Neural progenitor cell (in vitro differentiated cells): ENCODE measurements at places on chromosomes 1 and 21. TPM values are rescaled to one million over a fixed set of nuclear protein-coding genes. Genes with fewer than 3 reads are reported as not detected.

GRCh38 chr1:35847935-35848565 lies 35.0 kb upstream of the AGO1 start:
- no peak overlapping the region for H3K4me3 ChIP-seq
- no peaks in the 10 kb centered on the region for H3K27me3 ChIP-seq
- H3K36me3 ChIP-seq, result no peaks in the 10 kb centered on the region
- no peaks in the 10 kb centered on the region for H3K4me1 ChIP-seq
- no peak overlapping the region for H3K27ac ChIP-seq

- no peaks in the 10 kb centered on the region for H3K36me3 ChIP-seq
- no peaks in the 10 kb centered on the region for H3K27me3 ChIP-seq
- no peak overlapping the region for H3K4me3 ChIP-seq
- no peak for DNase-seq
- H3K27ac ChIP-seq, result no peak overlapping the region
- no peaks in the 10 kb centered on the region for H3K4me1 ChIP-seq
These were observed 4.9 kb upstream of the AKR1A1 start for GRCh38 chr1:45545553-45546310.

LYPD8 gene
- not detected in 2 replicates for total RNA-seq

- no peak overlapping the region for H3K27ac ChIP-seq
- H3K36me3 ChIP-seq, result no peaks in the 10 kb centered on the region
- no peak overlapping the region for H3K4me3 ChIP-seq
- no peaks in the 10 kb centered on the region for H3K4me1 ChIP-seq
These were observed 177.7 kb downstream of the KIF26B start for GRCh38 chr1:245332513-245332912.

SLC35F3 gene
- total RNA-seq, result 0.79 and 1.5 TPM in 2 replicates

DNA sequence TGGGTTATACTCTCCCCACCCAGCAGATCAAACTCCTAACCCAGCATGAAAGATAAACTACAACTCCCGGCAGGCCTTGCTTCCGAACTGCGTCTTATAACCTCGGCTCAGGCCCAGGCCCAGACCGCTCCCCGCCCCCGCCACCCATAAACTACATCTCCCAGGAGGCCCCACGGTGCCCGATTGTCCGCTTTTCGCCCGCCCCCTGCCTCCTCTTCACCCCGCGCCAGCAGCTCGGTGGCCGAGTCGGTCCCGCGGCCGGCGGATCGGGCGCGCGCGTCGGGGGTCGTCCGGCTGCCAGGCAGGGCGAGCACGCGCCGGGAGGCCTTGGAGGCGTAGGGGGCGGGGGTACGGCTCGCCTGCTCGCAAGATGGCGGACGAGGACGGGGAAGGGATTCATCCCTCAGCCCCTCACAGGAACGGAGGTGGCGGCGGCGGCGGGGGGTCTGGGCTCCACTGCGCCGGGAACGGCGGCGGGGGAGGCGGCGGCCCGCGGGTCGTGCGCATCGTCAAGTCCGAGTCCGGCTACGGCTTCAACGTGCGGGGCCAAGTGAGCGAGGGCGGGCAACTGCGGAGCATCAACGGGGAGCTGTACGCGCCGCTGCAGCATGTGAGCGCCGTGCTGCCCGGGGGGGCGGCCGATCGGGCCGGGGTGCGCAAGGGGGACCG lies at the start of gene SNX27:
Gene SNX27, plus strand, starts transcription at position 219 of the 669 bp plus-strand sequence. Its CDS starts 152 bp downstream, at position 371.
- peak within 1 kb of the TSS; percentile 86 for H3K4me3 ChIP-seq
- no peaks in the 10 kb centered on the region for H3K4me1 ChIP-seq
- no peaks in the 10 kb centered on the region for H3K27me3 ChIP-seq
- peak within 1 kb of the TSS; percentile 19 for H3K27ac ChIP-seq
- H3K36me3 ChIP-seq, result no peaks in the 10 kb centered on the region
- peak; percentile 99 for DNase-seq

DNA sequence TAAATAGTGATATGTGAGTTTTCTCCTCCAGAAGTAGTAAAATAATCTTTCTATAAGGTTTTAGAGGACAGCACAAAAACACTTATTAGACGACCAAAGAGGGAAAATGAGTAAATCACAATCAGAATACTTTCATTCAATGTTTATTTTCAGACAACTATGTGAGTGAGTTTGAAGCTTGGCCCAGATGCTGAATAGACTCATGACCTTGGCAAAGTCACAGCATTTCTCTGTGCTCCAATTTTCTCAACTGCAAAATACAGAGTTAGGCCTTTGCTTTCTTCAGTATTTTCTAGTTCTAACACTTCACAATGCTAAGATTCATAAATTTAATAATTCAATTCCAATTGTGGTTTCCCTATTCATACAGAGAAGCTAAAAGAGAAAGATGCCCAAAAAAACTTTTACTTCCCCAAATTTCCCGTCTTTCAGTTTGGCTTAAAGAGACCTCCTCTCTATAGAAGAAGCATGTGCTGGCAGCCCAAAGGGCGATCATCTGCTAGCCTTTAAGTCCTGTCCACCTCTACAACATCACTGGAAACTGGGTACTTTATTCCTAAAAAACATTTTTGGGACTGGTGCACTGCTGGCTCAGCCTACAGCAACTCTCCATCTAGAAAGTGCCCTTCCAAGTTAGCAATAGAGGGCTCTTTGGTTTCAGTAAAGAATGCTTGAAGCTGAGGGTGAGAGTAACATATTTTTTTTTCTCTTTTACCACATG lies 116.8 kb upstream of the GORAB start:
- no peaks in the 10 kb centered on the region for H3K4me1 ChIP-seq
- H3K4me3 ChIP-seq, result no peak overlapping the region
- H3K36me3 ChIP-seq, result no peaks in the 10 kb centered on the region
- H3K27ac ChIP-seq, result no peak overlapping the region
- H3K27me3 ChIP-seq, result no peaks in the 10 kb centered on the region
- no peak for DNase-seq

BARHL2 gene
- total RNA-seq, result not detected in 2 replicates

DNA sequence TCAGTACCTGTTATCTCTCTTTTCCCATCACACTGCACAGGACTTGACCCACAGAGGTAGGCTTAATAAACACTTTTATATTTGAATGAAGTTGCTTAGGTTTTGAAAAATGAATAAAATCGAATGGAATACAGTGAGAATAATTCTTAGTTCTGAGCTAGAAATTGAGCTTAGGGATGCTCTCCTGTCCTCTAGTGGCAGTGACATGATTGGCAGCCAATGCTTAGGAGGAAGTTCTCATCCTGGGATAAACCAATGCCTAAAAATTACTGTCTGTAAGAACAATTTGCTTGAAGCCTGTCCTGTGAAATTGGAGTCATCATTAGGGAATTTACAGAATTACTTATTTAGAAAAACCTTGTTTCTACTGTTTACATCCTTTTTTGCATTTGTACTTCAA lies 21.3 kb upstream of the CYP4X1 start:
- DNase-seq, result no peak
- H3K27ac ChIP-seq, result no peak overlapping the region

SLC37A1 gene
- 1.2 and 6.1 TPM in 2 replicates for total RNA-seq

GRCh38 chr1:182141040-182141439 lies 79.5 kb upstream of the ZNF648 start:
- H3K27ac ChIP-seq, result no peak overlapping the region
- no peaks in the 10 kb centered on the region for H3K36me3 ChIP-seq
- no peak for DNase-seq
- H3K4me3 ChIP-seq, result no peak overlapping the region
